ENCODE measurements at places on chromosomes 12 and 14.

GRCh38 chr14:89140326-89140725, 276.7 kb downstream of the FOXN3 start:
- no peak for DNase-seq

- no peak for DNase-seq
Measured at GRCh38 chr12:95997911-95998510, 1.9 kb upstream of the HAL start.

DNA sequence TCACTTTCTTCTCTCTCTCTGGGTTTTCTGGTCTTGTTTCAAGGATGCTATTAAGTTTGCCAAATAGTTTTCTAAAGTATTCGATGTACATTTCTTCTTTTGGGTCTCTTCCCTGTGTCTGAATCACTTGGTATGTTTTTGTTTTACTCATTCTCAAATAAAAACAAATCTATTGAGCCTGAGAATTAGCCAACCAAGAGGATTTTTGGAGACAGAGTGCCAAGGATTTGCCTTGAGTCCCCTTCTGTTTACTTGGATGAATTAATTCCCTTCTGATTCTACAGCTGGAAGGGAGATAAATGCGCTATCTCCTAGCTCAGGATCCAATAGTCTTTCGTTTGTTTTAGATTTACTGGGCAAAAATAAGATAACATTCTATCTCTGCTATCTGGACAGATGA, 255.5 kb downstream of the SYT10 start:
- DNase-seq = no peak

- no peak for DNase-seq
Measured at GRCh38 chr14:85250414-85251189, 279.3 kb upstream of the FLRT2 start.

GRCh38 chr14:68691792-68692118, 101.1 kb downstream of the ZFP36L1 start:
- DNase-seq = no peak

DNA sequence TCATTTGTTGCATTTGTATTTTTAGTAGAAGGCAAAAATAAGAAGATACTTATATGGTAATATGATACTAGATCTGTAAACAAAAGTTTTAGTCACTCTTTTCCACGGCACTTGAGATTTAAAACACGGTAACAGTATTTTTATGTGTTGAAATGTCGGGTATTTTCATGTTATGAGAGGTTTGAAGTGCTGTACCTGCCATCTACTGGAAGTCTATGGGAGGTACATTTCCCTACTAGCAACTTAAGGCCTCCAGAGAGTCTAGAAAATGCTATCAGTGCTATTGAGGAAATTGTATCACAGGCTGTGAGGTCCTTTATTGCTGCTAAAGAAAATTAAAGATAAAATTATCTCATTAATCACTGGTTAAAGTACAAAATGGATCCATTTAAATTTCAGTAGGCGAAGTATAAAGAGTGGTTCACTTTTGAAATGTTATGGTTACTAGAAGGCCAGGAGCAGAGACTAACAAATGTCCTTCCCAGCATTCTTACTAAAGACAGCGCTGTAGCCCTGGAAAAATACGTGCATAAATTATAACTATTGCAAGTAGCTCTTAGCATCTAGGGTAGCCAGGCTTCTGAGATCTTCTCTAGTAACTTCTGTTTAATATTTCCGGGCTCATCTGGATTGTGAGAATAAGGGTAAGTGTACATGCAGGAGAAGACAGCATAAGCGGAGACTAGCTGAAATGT, 77.6 kb upstream of the PRKD1 start:
- DNase-seq = peak; percentile 24

- no peak for DNase-seq
Measured at GRCh38 chr12:100698518-100698917, 96.1 kb upstream of the ANO4 start.

- DNase-seq = no peak
Measured at GRCh38 chr14:37595809-37596621, 586 bp downstream of the TTC6 start.

DNA sequence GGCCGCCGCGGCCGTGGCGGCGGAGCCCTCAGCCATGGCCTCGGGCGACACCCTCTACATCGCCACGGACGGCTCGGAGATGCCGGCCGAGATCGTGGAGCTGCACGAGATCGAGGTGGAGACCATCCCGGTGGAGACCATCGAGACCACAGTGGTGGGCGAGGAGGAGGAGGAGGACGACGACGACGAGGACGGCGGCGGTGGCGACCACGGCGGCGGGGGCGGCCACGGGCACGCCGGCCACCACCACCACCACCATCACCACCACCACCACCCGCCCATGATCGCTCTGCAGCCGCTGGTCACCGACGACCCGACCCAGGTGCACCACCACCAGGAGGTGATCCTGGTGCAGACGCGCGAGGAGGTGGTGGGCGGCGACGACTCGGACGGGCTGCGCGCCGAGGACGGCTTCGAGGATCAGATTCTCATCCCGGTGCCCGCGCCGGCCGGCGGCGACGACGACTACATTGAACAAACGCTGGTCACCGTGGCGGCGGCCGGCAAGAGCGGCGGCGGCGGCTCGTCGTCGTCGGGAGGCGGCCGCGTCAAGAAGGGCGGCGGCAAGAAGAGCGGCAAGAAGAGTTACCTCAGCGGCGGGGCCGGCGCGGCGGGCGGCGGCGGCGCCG, 381 bp downstream of the YY1 start:
- DNase-seq = no peak

DNA sequence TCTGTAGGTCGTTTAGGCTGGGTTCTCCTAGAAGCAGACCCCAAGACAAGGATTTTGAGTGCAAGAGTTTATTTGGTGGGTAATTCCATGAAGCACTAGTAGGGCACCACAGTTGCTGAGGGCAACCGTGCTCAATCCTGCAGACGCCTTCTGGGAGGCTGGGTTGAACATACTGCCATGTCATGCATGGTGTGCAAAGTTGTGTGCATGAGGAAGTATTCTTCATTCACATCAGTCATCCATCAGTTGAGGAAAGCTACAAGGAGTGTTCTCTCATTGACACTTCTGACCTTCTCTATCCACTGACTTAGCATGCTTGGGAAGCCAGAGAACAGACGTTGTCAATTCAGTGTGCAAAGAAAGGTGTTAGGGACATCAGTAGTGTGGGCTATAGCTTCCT, 179.2 kb downstream of the PTPN11 start:
- DNase-seq = no peak

DNA sequence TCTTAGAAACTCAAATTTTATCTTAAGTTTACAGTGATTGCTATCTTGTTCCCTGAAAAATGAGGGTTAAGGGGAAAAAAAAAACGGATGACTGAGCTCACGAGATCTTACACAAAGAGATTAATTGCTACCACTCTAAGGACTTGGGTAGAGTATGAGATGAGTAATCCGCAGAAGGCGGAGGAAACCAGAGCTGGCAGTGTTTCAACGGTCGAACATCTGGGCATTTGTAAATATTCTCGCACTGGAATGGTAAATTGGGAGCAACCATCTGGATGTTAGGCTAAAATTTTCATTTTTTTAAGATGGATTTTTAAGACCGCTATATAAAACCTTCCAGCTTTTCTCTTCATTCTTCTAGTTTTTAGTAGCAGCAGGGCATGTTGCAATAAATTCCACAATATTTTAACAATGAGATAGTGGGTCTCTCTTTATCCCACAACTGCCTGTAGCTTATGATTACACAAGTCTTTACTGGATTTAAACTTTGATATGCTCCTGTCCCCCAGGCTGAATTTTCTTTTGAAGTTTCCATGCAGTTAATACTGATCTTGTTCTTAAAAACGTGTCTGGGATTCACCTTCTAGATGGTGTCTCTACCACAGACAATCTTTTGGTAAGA, 1324.1 kb downstream of the AACS start:
- DNase-seq = peak; percentile 91

GRCh38 chr14:101926085-101926484, 38.3 kb upstream of the DYNC1H1 start:
- DNase-seq = no peak

- no peak for DNase-seq
Measured at GRCh38 chr12:45235087-45236025, 19.5 kb downstream of the ANO6 start.

DNA sequence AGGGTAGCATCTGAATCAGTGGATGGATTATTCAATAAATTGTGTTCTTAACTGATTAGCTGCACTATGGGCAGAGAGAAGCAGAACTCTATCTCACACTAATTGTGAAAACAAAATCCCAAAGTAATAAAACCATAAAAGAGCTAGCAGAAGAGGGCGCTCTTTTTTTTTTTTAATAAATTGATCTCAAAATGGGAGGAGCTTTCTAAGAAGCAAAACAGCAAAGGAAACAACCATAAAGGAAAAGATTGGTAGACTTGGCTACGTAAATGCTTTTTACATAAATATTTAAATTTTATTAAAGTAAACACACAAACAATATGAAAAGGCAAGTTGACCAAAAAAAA, 1.5 kb upstream of the TM7SF3 start:
- no peak for DNase-seq

DNA sequence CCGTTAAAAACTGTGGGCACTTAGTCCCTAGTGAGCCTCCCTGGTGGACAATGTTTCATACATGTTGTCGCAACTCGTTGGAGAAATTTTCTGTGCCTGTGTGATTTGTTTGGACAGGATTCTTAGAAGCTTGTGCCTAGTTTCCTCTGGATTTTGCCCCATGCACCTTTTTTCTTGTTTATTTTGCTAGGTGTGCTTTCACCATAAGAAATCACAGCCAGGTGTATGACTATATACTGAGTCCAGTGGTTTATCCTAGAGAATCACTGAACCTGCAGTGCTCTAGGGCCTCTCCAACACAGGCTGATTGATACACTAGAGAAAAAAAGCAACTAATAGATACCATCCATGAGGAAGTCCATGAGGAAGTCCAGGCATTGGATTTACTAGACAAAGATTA, 33.1 kb upstream of the OASL start:
- DNase-seq = no peak

DNA sequence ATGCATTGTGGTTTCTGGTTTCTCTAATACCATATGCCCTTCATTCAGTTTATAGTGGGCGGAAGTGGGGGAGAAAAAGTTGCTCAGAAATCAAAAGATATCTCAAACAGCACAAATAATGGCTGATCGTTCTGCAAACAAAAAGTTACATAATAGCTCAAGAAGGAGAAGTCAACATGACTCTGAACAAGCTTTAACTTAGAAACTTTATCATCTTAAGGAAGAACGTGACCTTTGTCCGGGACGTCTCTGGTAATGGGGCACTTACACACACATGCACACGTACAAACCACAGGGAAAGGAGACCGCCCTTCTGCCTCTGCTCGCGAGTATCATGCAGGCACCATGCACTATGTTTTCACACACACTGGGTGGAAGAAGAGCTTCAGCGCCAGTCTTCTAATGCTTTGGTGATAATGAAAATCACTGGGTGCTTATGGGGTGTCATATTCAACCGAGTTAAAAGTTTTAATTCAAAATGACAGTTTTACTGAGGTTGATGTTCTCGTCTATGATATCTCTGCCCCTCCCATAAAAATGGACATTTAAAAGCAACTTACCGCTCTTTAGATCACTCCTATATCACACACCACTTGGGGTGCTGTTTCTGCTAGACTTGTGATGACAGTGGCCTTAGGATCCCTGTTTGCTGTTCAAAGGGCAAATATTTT, 4.7 kb downstream of the FOS start:
- DNase-seq = peak; percentile 24

DNA sequence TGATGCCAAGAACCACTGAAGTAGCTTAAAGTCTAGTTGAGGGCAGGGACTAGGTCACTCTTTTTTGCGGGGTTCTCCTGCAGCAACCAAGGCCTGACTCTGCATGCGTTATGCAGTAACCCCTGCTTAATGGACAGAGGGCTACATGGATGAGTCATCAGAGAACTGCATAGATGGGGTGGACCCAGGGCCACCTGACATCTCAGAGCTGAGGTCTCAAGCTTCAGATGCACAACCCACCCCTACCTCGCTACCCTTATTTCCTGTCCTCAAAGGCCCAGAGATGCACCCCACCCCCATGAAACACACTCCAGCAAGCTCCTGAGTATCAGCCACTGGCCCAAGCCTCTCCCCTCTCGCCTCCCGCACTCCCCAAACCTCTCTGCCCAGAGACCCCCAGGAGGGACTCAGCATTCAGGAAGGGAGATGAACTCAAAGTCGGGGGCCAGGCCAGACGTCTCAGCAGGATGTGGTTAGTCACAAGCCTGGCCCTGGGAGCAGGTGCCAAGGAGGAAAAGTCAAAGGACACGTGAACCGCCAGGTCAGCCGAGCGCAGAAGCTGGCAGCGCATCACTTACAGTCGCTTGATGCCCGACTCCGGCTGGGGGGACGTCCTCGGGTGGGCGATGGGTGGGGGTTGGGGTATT, 25.8 kb downstream of the SNRNP35 start:
- DNase-seq = no peak

DNA sequence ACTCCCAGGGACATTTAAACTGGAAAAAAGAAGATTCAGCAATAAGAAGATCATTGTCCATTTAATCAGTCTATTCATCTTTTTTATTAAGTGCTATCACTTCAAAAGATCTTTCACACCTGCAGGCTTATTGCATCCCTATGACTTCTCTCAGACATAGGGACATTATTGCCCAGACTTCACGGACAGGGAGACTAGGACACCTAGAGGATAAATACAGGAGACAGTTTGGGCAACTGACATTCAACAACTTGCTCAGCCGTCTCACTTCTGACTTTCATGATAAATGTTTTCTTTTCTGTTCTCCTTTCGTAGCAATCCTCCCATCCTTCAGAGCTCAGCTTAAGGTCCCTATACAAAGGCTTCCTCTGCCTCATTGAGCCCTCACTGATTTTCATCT, 84.3 kb downstream of the TMEM30B start:
- DNase-seq = no peak

DNA sequence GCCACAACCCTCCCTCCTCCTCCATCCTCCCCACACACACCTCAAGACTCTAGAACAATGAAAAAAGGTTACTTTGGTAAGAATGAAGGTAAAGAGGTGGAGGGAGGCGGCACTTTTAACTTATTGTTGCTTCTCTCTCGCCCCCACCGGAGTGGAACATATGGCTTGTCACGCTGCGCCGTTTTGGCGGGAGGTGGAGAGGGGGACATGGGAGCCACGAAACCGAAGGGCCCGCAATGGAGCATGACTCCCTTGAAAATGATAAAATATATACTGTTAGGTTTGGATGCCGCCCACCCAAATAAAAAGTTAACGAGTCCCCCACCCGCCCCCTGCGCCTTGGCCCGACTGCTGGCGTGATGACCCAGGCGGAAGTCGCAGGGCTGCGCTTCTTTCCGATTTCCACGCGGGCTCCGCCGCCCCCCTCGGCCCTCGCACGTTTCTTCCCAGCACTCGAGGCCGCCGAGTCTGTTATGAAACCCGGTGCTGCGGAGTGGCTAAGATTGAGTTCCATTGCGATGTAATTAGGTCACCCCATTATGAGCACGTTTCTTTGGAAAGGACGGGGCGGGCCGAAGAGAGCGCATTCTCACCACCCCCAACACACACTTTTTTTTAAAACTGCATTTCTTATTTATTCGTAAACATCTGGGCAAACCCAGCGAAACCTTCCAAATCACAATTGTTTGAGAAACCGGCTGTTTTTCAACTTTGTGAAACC, 1.4 kb upstream of the ZFP36L1 start:
- peak; percentile 96 for DNase-seq

DNA sequence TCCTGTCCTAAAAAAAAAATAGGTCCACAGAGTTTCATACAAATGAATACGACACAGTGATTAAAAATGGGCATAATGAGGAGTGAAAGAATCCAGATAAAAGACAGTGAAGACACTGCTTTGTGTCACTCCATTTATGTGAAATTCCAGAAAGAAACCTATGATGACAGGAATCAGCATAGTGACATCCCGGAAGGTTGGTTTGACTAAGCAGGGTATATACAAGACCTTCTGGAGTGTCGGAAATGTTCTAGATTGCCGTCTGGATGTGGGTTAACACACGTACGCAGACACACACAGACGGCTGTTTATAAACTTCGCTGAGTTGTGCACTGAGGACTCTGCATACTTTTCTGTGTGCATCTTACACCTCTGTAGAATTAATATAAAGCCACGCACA, 13.2 kb upstream of the CACNA2D4 start:
- no peak for DNase-seq
